ENCODE measurements at places on chromosomes 5 and 9.

DNA sequence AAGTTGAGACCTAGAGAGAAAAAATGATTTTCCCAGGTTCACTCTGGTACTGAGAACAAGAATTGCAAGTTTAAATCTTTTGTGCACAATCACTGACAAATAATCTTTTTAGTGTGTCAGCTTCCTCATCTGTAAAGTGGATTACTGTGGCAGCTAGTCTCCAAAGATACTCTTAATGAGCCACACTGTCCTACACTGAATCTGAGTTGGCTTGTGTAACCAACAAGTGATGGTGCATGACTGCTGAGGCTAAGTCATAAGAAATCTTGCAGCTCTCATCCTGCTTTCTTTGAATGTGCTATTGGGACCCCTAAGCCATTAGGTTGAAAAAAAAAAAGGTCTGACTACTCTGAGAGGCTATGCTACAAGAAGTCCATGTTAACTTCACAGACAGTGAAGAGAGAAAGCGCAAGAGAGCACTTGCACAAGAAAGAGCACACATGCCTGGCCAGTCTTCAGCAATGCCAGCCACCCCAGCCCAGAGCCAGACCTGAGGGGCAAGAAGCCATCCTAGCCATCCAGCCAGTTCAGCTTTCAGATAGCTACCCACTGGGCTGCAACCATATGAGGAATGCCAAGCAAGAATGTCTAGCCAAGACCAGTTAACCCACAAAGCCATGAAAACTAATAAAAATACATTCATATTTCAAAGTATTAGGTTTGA lies 419.4 kb downstream of the RAB3C start:
- no peak for DNase-seq

DNA sequence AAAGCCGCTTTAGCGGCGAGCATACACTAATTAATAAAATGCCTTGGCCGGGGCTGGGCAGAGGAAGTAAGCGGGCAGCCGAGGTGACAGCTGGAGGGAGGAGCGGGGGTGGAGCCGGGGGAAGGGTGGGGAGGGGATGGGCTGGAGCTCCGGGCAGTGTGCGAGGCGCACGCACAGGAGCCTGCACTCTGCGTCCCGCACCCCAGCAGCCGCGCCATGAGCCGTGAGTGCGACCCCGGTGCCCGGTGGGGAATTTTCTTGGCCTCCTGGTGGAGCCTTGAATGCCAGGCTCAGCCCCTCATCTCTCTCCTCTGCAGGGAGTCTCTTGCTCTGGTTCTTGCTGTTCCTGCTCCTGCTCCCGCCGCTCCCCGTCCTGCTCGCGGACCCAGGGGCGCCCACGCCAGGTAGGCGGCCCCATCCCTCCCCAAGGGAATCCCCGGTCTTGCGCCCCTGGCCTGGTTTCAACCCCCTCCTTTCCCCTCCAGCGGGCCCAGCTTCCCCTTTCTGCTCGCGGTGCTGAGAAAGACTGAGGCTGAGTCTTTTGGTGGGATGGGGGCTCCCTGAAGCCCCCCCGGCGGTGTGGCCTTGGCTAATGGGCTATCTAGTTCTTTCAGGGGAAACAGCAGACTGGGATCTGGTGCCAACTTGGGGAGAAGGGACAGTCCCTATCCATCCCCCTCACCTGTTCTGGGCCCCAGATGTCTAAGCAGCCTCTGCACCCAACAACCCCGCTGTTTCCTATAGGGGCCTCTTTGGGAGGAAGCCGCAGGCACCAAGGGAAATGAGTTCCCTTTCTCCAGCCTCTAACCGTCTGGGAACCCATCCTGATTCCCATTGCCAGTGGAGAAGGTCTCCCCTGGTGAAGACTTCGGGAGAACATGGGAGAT lies at the start of gene PTGS1:
PTGS1 (plus strand) TSS at position 156 of the 887 bp plus-strand sequence; CDS start at position 217, 61 bp downstream.
- DNase-seq: peak; percentile 67

DNA sequence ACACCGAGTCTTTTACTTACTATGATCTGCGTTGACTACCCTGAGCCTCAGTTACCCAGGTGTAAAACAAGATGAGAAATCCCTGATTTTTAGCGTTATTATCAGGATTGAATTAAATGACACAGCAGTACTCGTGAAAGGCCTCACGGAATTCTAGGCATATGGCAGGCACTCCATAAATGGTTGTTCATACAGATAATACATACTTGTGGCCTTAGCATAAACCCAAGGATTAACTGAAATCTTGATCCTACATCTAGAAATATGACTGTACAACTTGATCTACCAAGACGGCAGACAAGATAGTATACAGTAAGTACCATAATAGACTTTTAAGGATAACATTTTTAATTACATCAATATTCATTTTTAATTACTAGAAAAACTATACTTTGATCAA lies 409.8 kb downstream of the BNC2 start:
- DNase-seq: no peak

GRCh38 chr5:62211405-62211804 lies 94.6 kb upstream of the KIF2A start:
- no peak for DNase-seq

DNA sequence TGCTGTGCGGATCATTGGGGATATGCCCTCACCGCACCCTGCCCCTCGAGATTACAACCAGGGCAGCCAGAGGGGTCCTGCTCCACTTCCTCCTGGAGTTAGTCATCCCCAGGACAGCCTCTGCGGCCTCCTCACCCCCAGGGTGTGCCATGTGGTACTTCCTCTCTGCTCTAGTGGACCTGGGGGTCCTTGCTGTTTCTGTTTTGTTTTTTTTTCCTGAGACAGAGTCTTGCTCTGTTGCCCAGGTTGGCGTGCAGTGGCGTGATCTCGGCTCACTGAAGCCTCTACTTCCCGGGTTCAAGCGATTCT lies 5.2 kb upstream of the FCN1 start:
- no peak for DNase-seq

DNA sequence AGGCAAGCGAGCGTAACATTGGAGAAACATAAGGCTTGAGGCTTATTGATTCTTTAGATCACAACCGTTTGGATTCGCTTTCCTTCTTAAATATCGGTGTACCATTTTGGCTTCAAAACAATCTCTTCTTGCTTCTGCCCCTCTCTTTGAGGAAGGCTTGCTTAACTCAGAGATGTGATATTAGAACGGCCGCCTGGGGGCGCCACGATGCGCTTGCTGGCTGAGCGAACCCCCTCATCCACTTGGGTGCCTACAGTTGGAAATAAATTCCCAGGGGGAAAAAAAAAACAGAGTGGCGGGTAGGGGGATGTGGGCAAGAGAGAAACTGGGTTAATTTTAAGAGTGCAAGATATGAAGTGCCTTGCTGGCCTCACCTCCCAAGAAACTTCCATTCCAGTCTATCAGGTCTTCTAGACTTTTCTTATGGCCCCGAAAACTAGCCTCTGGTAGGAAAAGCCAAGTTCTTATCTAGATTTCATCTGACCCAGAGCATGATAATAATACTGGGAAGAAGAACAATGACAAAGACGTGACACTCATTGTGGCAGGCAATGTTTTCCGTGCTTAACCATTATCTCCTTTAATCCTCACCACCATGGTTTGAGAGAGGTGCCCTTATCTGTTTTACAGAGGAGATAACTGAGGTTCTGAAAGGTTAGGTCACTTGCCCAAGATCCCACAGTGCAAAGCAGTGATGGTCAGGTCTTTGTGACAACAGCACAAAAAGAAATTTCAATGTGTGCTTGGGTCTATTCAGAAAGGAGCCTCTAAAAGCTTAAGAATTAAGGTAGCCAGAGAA lies 115.8 kb downstream of the DPYSL3 start:
- DNase-seq: no peak

DNA sequence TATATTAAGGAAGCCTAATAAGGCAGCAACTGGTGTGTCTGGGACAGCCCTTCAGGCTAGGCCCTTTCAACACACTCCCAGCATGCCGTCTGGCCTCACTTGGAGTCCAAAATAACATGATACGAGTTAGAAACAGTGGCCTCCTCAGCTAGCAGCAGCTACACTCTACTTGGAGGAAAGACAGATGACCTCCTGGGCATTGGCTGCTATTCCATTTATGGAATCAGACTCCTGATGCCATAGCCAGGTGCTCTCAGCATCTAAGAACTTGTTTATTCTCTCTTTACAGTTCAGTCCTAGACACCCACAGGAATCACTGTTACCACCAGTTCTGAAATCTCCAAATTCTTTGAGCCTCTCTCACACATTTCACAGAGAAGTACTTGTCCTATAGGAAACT lies 31.8 kb downstream of the RUSC2 start:
- peak; percentile 78 for DNase-seq

GRCh38 chr9:89603767-89604665 lies 796 bp upstream of the GADD45G start:
- DNase-seq: peak; percentile 41

GRCh38 chr5:150579462-150580400 lies 60.7 kb upstream of the SYNPO start:
- DNase-seq: peak; percentile 35
